ENCODE measurements at places on chromosomes 16 and 17. TPM values are rescaled to one million over a fixed set of nuclear protein-coding genes. Genes with fewer than 3 reads are reported as not detected.

DUS2 gene
- 10.9 TPM for total RNA-seq

KRTAP17-1 gene
- not detected for total RNA-seq

KRTAP4-6 gene
- not detected for total RNA-seq

CDK3 gene
- total RNA-seq: 1.7 TPM

CMTM2 gene
- total RNA-seq: not detected

NPW gene
- total RNA-seq: 0.35 TPM

RAC3 gene
- 42.1 TPM for total RNA-seq

QPRT gene
- 6.0 TPM for total RNA-seq

GRCh38 chr17:57939797-57940196 is 15.4 kb downstream of the CUEDC1 start:
- DNase-seq: no peak

DNA sequence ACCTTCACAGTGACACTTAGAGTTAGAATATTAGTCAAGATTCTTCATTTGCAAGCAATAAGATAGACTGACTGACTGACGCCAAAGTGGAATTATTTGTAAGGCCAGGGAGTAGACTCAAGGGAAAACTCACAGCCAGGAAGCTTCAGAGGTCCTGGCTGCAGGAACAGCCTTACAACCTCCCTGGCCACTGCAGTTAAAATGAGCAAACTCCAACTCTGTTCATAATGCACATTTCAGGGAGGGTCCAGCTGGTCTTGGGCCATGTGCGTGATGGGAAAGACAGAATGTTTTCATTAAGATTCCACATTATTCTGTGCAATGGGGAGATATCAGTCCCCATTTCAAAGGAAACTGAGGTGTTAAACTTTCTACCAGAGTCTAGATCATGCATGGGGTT is 9.9 kb downstream of the CAPNS2 start:
- no peak for DNase-seq

DNA sequence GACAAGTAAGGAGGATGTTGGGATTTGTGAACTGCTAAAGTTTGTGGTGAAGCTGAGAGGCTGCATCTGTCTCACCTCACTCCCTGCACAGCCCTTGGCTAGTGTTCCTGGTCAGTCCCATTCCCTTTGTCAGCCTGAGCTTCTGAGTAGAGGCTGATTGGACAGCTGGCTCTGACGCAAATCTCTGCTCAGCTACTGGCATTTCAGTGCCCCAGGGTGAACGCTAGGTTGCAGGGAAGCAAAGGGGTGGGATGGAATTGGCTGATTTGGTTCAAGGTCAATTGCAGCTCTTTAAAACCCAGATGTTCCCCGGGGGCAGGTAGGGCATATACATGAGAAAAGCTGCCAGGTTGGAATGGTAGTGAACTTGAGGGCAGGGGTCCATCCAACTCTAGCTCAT is 23.1 kb upstream of the CNOT1 start:
- DNase-seq: no peak

- DNase-seq: no peak
These were observed 650.4 kb upstream of the RBFOX1 start for GRCh38 chr16:6682142-6682811.

- no peak for DNase-seq
These were observed 218.8 kb downstream of the SNX29 start for GRCh38 chr16:12195296-12195695.

DNA sequence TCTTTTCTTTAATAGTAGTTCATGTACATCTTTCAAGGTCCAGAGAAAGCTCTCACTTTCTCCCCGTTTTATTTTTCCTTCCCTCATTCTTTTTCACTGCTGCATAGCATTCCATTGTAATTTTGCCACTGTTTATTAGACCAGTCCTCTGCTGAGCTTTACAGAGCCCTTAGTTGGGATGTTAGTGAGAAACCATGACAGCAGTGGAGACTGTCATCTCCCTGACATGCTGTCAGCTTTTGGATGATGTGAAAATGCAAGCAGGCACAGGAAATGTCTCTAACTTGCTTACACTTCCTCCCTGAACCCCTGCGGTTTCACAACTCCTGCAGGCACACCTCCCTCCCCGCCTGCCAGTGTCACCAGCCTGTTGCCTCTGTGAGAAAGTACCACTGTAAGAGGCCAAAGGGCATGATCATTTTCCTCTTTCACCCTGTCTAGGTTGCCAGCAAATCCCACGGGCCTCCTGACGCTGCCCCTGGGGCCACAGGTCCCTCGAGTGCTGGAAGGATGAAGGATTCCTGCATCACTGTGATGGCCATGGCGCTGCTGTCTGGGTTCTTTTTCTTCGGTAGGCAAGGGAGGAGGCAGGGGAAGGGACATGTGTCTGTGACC is at the start of gene ITGAL:
ITGAL (plus strand) TSS at position 415 of the 615 bp plus-strand sequence; CDS start at position 511, 96 bp downstream.
- no peak for DNase-seq

DNA sequence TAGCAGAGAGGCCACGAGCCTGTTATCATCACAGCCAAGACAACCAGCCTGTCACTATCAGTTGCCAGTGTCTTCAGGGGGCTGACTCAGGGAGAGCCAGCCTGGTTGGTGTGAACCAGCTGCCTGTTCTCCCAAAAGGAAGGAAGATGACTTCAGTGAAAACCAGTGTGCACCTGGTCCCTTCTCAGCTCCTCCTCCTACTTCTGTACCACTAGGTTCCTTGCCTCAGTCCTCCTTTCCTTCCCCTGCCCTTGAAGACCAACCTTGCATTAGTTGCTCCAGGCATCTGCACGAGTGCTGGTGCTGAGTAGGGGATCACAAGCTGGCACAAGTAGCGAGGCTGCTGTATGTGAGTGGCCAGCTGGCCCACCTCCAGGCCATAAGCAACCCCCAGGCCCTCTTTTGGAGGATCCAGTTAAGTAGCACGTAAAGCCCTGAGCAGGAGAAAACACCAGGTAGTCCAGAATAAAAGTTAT is 8.5 kb downstream of the TUBG1 start:
- DNase-seq: no peak

- no peak for DNase-seq
These were observed 2.4 kb upstream of the SDK2 start for GRCh38 chr17:73646409-73647300.

GRCh38 chr17:39651923-39652586 is 13.1 kb upstream of the TCAP start:
- DNase-seq: no peak

DNA sequence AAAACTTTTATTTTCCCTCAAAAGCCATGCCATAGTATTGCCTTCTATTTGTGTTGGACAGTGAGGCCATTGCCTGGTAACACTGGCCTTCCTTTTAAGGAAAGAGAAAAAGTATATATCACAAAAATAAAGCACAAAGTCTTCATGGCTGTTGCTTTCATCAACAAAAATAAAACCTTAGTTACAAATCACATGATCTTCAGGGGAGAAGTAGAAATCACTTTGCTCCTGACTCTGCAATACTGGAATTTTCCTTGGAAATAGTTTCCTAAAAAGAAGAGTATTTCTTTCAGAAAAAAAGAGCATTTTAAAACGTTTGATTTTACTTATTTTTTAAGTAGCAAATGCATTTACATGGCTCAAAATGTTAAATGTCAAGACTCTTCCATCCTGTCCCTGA is 41.9 kb downstream of the FAM20A start:
- DNase-seq: no peak

- DNase-seq: no peak
These were observed 39.8 kb upstream of the ANKFN1 start for GRCh38 chr17:56113486-56113885.

GRCh38 chr17:4772235-4772613 is 538 bp downstream of the TM4SF5 start:
- no peak for DNase-seq

Data from glomerular endothelial cell (primary cell).